ENCODE measurements at places on chromosomes 16 and 17.

GRCh38 chr16:70295634-70296033, 3.4 kb upstream of the DDX19B start:
- no peak for DNase-seq

- DNase-seq: no peak
Observed at GRCh38 chr17:80794281-80795089, 197.2 kb upstream of the CHMP6 start.

DNA sequence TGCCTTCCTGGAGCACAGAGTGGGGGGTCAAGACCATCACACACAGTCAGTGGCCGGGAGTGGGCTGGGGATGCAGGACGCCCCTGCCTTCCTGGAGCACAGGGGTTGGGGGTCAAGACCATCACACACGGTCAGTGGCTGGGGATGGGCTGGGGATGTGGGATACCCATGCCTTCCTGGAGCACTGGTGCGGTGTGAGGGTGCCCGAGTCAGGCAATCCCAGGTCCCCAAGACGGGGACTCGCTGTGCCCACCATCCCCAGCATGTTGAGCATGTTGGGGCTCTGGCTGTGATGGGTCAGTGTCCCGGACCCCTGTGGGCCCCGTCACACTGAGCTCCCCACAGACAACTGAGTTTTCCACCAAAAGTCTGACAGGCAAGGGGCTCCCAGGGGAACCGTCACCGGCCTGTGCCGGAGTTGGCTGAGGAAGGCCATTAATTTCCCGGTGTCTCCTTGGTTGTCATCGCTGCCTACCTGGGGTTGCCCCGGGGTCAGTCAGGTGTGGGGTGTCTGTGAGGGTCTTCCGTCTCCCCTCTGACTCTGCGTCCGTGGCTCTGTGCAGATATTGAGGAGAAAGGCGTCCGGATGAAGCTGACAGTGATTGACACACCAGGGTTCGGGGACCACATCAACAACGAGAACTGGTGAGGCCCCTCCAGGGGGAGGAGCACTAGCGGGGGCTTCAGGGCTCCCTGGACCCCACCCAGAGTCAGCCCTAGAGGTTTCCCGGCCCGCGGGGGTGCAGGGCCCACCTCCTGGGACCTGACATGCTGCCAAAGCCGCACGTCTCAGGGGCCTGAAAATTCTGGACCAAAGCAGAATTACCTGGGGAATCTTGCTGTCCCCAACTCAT, 347.1 kb downstream of the SEC14L1 start:
- no peak for DNase-seq

DNA sequence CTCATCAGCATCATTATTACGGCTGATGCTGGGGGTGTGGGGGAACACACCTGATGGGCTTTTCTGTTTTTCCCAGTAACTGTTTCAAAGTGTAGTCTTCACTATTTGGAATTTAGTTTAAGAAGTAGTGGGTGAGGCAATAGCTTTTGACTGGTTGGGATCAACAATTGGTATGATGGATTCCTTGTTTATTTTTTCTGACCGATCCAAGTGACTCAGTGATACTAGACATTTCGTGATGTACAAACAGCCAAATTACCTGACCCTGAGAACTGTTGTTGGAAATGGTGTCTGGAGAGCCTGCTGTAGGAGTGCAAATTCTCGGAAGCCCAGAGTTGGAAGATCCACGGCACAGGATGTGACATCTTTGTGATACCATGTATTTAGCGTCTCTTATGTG, 204.2 kb downstream of the PRKCA start:
- DNase-seq: no peak

GRCh38 chr17:81961521-81962498, 823 bp upstream of the NOTUM start:
- no peak for DNase-seq

Data from Calu3 (cell line).